ENCODE measurements at places on chromosomes 6 and 20.

DNA sequence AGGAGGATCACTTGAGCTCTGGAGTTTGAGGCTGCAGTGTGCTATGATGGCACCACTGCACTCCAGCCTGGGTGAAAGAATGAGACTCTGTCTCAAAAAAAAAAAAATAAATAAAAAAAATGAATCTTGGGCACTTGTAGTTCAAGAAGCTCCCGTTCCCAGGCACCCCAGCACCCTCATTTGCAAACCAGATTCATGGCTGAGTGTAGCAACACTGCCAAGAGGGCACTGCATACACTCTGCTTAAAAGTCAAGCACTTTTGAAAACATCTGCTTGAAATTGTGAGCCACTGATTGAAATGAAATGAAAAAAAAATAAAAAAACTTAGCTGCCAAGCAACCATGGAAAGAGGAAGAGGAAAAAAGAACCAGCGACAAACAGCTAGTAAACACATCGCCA, 124.7 kb upstream of the SASH1 start:
- no peak for DNase-seq

GRCh38 chr6:138227316-138227781, 9.1 kb upstream of the PBOV1 start:
- no peak for DNase-seq

GRCh38 chr20:32482143-32482441, 103.0 kb downstream of the NOL4L start:
- DNase-seq: no peak

DNA sequence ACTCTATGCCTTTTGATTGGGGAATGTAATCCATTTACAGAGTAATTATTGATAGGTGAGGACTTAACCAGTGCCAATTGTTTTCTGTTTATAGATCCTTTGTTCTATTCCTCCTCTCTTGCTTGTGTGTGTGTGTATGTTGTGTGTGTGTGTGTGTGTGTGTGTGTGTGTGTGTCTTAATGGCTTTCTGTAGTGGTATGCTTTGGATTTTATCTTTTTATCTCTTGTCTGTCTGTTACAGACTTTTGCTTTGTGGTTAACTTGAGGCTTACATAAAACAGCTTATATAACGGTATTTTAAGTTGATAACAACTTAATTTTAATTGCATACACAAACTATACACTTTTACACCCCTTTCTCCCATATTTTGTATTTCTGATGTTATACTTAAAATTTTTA, 54.7 kb downstream of the CDC5L start:
- no peak for DNase-seq

DNA sequence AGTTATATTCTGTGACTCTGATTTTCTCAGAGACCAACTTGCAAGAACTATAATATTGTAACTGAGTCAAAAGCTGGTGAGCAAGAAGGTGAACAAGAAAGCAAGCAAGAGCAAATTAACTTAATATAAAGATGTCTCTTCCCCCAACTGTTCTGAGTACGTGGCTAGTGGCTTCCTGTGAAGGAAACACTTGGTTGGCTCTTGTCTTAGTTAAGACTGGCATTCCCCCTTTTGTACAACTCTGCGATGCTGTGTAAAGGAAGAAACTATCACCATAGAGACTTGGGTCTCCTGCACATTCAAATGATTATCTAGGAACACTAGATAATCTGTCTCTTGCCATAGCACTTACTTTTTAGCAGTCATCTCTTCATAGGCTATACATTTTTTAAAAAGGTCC, 47.3 kb upstream of the TNFAIP3 start:
- no peak for DNase-seq

DNA sequence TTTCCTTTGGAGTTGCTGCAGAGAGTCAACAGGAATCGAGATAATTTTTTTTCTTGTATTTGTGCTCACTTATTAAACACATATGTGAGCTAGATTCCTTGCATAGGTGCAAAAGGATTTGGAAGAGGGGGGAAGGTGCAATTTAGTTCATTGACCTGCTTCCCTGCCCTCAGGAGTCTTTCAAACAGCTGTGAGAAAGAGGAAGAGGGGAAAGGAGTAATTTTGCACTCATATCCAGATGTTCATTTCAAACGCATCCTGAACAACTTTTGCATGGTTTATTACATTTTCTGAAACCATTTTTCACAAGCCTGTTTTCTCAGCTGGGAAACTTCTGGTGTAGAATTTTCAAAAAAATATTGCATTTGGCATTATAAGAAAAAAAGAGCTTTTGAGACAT, 795.0 kb downstream of the MAFB start:
- DNase-seq: no peak

DNA sequence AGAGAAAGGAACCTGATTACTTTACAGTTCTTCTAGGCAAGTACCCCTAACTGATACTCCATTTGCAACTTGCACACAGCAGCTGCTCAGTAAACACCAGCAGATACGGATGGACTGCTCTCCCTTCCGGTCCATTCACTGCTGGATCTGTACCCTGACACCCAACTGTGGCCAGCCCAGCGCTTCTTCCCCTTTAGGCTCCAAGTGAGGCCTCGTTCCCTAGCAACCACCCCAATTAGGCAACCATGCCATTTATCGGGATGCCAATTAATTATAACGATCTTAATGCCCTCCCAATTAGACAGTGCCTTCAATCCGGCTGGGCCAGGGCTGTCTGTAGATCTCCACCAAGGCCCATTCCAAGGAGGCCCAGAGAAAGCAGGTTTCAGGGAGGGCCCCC, 3.2 kb downstream of the SULF2 start:
- no peak for DNase-seq

GRCh38 chr20:3646651-3647050, 16.5 kb downstream of the GFRA4 start:
- DNase-seq: no peak

GRCh38 chr20:18252597-18253451, 35.5 kb upstream of the ZNF133 start:
- no peak for DNase-seq
